NCI-H1092 (cell line): ENCODE measurements at places on chromosomes 5 and 9.
A peak's percentile ranks its signal among the peaks of the same experiment; 100 is the strongest.

DNA sequence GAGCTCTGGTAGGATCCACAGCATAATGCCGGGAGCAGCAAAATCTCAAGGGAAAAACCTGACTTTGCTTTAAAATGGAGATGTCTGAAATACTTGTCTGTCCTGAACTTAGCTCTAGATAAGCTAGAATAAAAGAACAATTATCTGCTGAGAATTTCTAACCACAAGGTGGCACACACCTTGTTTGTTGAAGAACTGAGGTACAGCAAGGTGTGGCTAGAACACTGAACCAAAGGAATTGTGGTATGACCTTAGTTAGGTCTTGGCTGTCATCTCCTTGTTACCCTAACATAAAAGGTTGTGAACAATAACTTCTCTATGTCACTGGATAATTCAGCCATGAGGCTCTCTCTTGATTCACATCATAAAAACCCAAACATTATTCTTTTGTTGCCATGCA, 72.3 kb upstream of the ANXA1 start:
- no peak for DNase-seq

DNA sequence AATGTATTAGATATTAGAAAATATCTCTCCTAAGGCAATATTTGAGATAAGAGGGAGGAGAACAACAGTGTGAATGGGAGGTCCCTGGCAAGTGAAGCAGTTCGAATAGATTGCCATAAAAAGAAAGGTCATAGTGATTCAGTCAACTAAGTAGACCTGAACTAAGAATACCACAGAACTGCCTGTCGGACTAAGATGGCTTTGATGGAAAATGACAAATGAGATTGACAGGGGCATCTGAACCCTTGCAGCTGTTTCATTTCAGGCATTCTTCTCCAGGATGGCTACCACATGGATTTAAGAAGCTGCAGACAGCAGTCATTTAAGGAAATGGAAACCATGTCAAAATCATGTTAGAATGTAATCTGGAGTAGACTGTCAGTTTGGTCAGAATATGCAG, 308.4 kb upstream of the MEF2C start:
- no peak for DNase-seq

- no peak for DNase-seq
Measured at GRCh38 chr9:85547599-85547998, 194.2 kb downstream of the AGTPBP1 start.

DNA sequence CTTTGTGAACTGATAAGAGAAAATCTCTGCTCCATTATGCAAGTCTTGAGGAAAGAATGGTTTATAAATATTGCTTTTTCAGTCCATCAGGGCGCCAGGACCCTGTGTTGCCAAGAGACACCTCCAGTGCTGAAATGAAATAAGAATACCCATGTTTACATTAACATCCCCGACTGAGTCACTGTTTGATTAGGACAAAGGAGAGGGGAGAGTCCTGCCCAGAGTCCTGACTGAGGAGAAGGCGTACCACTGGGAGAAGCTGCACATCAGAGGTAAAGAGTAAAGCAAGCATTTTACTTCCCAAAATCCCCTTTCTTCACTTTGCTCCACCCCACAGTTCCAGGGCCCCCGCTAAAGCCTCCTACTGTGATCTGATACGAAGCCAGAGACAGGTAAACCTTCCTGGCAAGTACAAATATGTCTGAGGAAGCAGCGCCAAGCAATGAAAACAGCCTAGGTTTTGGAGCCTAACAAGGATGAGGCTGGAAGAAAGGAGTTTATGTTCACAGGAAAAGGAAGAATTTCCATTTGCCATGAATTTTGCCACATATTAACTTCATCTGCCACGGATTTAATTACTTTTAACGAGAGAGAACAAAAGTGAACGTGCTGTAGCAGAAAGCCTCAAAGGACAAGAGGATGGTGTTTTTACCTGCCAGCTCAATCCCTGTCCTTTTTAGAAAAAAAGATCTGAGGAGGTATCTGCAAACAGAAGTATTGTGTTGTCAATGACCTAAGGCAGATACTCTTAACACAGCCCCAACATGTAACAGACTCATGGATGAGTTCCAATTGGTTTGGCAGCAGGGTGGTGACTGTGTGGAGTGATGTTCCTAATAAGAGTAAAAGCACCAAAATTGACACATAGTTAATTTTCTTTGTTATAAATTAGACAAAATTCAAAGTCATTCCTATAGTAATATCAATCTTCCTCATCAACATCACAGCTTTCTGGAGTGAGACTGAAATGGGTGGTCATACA, 209.4 kb upstream of the TLE4 start:
- peak; percentile 9 for DNase-seq

GRCh38 chr9:87818308-87818707, 64.4 kb upstream of the SPATA31E1 start:
- DNase-seq, result no peak

DNA sequence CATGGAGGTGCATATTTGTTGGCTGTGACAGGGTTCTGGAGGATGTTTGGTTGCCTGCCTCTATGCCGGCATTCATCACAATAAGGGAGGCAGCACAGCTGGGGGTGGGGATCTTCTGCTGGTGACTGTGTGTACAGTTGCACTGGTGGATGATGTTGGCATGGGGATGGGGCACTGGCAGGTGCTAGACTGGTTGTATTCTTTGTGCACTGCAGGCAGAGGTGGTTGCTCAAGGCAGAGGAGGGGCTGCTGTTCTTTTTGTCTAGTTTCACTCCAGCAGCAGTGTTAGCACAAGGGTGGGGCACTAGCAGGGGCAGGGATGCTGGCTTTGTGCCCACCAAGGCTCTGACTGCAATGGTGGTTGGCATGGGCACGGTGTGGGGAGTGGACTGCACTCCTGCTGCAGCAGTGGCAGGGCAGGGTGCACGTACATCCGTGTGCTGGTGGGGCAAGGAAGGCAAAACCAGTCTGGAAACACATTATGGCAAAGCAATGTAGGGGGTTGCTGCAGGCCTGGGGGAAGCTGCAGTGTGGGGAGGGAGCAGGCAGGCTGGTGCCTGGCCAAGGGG, 69.3 kb downstream of the ISOC1 start:
- DNase-seq, result no peak

- no peak for DNase-seq
Measured at GRCh38 chr5:41503310-41503709, 7.1 kb downstream of the PLCXD3 start.

DNA sequence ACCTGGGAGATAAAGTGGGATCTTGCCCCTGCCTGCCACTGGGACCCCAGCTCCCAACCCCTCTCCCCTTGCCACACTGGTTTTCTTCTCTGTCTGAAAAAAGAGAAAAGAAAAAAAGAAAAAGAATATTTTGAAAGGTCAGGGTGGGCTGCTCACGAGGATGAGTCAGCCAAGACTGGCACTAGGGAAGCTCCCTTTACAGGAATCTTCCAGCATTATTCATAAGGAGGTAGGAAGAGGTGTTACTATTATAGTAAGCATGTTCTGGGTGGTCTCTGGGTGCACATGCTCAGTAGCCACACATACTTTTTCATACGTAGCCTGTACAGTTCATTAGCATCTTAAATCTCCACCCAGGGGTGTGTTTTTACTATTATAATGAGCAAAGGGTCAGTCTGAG, 46.8 kb upstream of the HAND1 start:
- no peak for DNase-seq

GRCh38 chr5:153039501-153039900, 451.0 kb upstream of the GRIA1 start:
- DNase-seq, result no peak

GRCh38 chr5:155260798-155261197, 247.2 kb downstream of the KIF4B start:
- no peak for DNase-seq

- no peak for DNase-seq
Measured at GRCh38 chr9:74662674-74663073, 165.5 kb downstream of the RORB start.

GRCh38 chr5:55276771-55277170, 30.7 kb downstream of the DHX29 start:
- no peak for DNase-seq

DNA sequence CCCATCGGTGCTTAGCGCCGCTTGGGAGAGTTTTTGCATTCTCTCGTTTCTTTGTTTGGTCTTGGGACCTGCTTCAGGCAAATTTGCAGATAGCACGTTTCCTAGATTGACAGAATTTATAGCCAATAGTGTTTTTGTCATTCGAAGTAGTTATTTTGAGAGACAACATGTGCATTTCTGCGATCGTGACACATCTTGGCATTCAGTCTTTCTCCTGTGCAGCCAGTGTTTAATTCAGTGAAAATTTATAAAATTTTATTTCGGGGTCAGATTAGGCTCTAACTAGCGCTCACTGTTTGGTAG, 830 bp downstream of the PRRC1 start:
- no peak for DNase-seq

DNA sequence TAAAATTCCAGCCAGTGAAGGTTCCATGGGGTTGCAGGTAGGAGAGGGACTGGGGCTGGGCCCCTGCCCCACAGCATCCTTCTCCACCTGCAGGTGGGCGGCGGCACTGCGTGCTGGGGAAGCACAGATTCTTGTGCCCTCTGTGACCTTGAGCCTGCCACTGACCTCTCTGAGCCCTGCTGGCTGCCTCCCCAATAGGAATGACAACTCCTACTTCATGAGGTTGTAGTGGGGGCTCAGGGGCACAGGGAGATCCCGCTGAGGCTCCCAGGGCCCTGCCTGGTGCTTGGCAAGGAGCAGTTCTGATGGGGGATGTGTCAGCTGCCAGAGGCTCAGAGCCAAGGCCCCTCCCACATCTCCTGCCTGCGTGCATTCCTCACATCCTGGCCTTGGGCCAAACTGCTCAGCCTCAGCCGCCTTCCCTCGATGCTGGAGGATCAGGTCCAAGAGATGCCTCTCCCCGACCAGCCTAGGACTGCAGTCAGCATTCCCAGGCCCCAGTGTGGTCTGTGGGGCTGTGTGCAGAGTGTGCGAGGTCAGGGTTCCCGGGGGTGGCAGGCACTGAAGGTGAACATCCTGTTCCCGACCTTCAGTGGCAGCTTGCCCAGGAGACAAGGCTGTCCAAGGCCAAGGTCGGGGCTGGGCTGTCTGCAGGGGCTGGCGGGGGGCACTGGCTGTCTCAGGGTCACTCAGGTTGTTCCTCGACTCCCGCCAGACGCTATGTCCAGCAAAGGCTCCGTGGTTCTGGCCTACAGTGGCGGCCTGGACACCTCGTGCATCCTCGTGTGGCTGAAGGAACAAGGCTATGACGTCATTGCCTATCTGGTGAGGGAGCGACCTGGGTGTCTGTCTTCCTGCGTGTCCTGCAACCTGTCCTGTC, 7.0 kb downstream of the ASS1 start:
- peak; percentile 88 for DNase-seq

DNA sequence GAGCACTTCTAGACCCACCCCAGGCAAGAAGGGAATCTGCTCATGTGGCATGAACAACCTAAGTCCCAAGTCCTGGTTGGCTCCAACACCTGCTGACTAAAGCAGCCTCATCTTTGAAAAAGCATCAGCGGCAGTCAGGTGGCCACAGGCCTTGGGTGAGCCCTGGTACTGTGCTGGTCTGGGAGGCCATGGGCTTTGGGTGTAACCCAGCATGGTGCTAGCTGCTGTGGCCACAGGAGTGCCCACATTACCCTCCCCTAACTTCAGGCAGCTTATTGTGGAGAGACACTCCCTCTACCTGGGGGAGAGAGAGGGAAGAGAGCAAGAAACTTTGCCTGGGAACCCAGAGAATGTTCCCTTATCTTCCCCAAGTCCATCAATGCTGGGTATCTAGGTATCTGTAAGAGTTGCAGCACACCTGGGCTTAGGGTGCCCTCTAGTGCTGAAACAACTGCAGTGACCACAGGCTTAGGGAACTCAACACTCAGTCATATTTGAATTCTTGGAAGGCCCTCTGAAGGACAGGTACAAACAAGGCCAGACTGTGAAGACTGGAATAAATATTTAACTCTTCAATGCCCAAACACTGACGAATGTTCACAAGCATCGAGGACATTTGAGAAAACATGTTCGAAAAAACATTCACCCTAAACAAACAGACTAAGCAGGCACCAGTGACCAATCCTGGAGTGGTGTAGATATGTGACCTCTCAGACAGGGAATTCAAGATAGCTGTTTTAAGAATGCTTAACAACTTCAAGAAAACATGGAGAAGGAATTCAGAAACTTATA, 69.9 kb upstream of the OR2K2 start:
- no peak for DNase-seq

GRCh38 chr9:125896404-125896803, 149.2 kb downstream of the PBX3 start:
- DNase-seq, result no peak

GRCh38 chr9:136031741-136032730, 63.1 kb downstream of the NACC2 start:
- DNase-seq, result no peak

DNA sequence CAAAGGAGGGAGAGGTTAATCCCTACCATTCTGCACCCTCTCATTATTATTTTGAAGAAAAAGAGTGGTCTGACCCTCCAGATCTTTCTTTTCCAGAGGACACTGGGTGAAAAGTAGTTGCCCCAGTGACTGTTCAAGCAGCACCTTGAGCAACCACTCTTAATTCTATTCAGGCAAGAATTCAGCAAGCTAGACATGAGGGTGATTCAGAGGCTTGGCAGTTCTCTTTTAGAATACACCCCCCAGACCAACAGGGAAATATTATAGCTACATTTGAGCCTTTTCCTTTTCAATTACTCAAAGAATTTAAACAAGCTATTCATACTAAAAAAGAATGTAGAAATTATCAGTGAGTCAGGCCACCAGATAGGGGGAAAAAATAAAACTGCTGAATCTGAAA, 178.3 kb downstream of the MRPS30 start:
- DNase-seq, result no peak

DNA sequence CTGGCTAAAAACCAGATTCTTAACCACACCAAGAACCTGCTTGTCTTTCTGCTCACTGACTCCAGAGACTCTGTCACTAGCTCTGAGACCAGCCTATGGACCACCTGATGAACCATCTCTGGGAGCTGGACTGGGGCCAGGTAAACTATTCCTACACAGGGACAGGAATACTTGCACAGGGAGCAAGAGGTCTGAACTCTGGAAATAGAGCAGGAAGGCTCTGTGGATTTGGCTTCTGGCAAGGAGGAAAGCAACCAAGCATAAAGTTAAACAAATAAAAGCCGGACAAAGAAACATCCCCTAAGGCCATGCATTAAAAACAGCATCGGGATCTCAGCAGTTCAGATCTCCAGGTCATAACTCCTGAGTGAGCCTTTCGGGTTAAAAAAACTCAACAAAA, 5.6 kb upstream of the SPARC start:
- DNase-seq, result no peak

DNA sequence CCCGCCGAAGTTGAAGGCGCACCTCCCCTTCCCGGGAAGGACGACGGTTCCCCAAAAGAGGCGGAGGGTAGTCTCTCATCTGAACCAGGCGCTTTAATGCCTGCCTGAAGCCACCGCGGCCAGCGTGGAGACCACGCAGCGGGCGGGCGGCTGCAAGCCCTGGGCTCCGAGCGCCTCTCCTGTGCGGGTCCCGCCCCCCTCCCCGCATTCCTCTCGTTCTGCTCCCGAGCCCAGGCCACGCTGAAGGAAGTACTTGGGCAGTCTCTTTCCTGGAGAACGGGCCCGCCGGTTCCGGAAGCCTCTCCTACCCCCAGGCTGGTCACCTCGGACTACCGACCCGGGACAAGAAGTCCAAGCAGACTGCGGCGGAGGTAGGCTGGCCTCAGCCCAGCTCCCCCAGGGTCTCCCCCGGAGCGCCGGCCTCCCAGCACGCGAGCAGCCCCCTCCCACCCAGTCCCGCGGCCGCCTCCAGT, 571 bp downstream of the PPIC start:
- no peak for DNase-seq

- no peak for DNase-seq
Measured at GRCh38 chr5:60701321-60701968, 1.5 kb upstream of the DEPDC1B start.

GRCh38 chr9:24932785-24933184, 387.1 kb upstream of the IZUMO3 start:
- no peak for DNase-seq
